ENCODE measurements at places on chromosomes 16 and 17. TPM values are rescaled to one million over a fixed set of nuclear protein-coding genes. Genes with fewer than 3 reads are reported as not detected.

DNA sequence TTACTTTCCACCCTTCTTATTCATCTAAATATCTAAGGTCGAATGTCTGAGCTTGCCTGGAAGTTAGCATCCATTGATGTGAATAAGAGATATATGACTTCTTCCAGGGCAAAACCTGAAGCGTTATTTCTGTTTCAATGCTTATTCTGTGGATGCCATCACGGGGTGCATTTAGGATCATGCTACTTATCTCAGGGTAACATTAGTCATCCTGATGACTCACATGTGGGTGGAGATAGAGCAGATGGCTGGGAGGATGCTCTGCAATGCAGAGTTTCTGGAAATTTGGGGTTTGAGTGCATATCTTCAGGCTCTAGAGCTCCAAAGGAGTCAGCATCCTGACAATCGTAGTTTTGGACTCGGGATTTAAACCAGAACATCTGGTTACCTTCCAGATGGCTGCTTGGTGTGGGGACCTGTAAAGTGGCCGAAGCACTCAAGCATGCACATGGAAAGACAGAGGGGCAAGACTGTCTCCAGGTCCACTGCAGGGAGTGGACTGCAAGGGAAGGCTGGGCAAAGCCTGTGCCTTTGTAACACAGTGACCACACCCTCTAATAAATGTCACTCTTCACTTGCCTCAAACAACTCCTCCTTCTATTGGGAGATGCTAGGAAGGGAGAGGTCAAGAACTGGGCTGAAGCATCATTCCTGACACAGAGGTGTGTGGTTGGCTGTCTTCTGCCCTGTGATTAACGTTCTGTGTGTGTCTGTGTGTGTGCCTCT is 175.2 kb upstream of the SALL1 start:
- H3K27ac ChIP-seq = peak overlapping the region; percentile 63
- H3K27me3 ChIP-seq = no peaks in the 10 kb centered on the region
- peaks cover 10% of the 10 kb centered on the region for H3K4me1 ChIP-seq
- H3K36me3 ChIP-seq = no peaks in the 10 kb centered on the region
- no peak for DNase-seq

- H3K27me3 ChIP-seq = no peaks in the 10 kb centered on the region
- no peak overlapping the region for H3K27ac ChIP-seq
- H3K4me1 ChIP-seq = no peaks in the 10 kb centered on the region
- peaks cover 14% of the 10 kb centered on the region for H3K36me3 ChIP-seq
- DNase-seq = no peak
Measured at GRCh38 chr16:48284772-48285409, 37.6 kb upstream of the ABCC11 start.

DNA sequence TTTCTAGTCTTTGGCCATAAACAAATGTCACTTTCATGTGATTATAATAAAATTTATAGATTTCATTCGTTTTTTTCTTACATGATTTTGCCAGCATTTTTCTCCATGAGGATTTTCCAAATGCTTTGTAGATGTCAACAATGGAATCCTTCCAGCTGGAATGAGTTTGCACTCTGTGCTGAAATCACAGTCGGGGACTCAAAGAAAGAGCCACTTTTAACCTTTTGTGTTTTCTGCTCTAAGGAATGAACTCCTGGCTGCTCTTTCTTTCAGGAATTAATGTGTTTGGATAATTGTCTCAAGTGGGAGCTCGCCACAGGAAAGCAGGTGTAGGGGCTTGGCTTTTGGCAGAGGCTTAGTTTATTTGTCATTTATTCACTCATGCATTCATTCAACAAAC is 372.3 kb upstream of the SALL1 start:
- DNase-seq = no peak
- peaks cover 7% of the 10 kb centered on the region for H3K4me1 ChIP-seq
- H3K4me3 ChIP-seq = no peak overlapping the region
- H3K27ac ChIP-seq = no peak overlapping the region
- no peaks in the 10 kb centered on the region for H3K36me3 ChIP-seq

Gene DNAH2
- total RNA-seq = 0.49 TPM

GRCh38 chr16:18827890-18828289 is 26.5 kb upstream of the ARL6IP1 start:
- no peak for DNase-seq
- no peak overlapping the region for H3K4me3 ChIP-seq
- no peaks in the 10 kb centered on the region for H3K4me1 ChIP-seq
- no peak overlapping the region for H3K27ac ChIP-seq

Gene WNT9B
- total RNA-seq = not detected

DNA sequence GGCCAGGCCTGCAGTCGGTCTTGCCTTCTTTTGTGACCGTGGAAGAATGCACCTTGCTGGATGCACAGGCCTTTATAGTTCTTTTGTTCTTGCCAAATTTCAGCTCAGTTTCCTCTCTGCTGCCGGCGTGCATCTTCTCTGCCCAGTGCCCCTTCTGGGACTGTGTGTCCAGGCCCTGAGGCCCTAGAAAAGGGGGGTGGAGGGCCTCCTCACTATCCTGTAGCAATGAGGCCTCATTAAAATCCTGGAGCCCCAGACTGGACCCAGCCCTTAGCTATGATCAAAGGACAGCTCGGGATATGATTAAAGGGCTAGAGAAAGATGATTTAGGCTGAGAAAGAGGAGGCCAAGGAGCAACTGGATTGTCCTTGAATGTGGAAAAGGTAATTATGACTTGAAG is 229.8 kb downstream of the SEC14L1 start:
- H3K27ac ChIP-seq = peak overlapping the region; percentile 95
- H3K4me3 ChIP-seq = no peak overlapping the region
- H3K27me3 ChIP-seq = no peaks in the 10 kb centered on the region

GRCh38 chr17:38507921-38508569 is 79.8 kb downstream of the ARHGAP23 start:
- no peak overlapping the region for H3K4me3 ChIP-seq
- H3K27ac ChIP-seq = no peak overlapping the region
- no peak for DNase-seq
- peaks cover 19% of the 10 kb centered on the region for H3K4me1 ChIP-seq
- H3K27me3 ChIP-seq = no peaks in the 10 kb centered on the region

GRCh38 chr17:18994631-18995030 is 9.9 kb downstream of the FAM83G start:
- H3K27me3 ChIP-seq = no peaks in the 10 kb centered on the region
- no peak overlapping the region for H3K4me3 ChIP-seq
- peaks cover 66% of the 10 kb centered on the region for H3K4me1 ChIP-seq
- no peak for DNase-seq

- no peak overlapping the region for H3K4me3 ChIP-seq
- H3K4me1 ChIP-seq = no peaks in the 10 kb centered on the region
- H3K36me3 ChIP-seq = peaks cover 8% of the 10 kb centered on the region
- no peaks in the 10 kb centered on the region for H3K27me3 ChIP-seq
Measured at GRCh38 chr17:28688481-28688880, 23.2 kb downstream of the PROCA1 start.

DNA sequence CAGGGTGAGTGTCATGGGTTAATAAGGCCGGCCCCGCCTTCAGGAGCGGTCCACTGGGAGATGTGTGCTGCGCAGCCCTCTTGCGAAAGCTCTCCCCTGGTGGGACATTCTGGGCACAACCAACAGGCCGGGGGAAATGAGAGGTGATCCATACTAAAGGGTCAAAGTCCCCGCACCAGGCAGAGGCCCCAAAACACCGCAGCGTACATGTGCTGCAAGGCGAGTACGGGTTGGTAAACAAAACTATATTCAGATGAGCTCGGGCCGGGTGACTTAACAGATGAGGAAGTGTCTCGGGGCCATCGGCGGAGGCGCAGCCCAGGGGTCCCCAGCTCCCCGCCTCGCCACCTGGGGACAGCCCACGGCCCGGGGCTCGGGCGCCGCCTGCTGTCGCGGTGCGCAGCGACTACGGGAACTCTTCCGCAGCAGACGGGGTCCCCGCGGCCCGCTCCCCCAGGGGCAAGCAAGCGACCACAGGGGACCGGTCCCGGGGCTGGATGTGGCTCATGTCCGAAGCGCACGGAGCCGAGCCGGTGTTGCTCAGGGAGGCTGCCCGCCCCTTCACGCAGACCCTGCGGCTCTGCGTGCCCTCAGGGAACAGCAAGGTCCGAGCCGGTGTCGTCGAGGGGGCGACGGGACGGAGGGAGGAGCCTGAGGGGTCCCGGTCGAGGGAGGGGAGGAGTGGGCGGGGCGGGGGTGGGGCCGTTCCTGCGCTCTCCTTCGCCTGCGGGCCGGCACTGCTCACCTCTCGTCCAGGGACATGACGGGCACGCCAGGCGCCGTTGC is at the start of gene RAB37:
TSS of gene RAB37 (plus strand) at position 744 of the 786 bp plus-strand sequence. CDS start at position 761, 17 bp downstream.
- H3K4me3 ChIP-seq = peak within 1 kb of the TSS; percentile 38
- DNase-seq = no peak
- peaks cover 28% of the 10 kb centered on the region for H3K4me1 ChIP-seq

- H3K27ac ChIP-seq = no peak overlapping the region
- no peak for DNase-seq
- H3K4me1 ChIP-seq = peaks cover 31% of the 10 kb centered on the region
Measured at GRCh38 chr16:53152329-53152728, 97.5 kb downstream of the CHD9 start.

DNA sequence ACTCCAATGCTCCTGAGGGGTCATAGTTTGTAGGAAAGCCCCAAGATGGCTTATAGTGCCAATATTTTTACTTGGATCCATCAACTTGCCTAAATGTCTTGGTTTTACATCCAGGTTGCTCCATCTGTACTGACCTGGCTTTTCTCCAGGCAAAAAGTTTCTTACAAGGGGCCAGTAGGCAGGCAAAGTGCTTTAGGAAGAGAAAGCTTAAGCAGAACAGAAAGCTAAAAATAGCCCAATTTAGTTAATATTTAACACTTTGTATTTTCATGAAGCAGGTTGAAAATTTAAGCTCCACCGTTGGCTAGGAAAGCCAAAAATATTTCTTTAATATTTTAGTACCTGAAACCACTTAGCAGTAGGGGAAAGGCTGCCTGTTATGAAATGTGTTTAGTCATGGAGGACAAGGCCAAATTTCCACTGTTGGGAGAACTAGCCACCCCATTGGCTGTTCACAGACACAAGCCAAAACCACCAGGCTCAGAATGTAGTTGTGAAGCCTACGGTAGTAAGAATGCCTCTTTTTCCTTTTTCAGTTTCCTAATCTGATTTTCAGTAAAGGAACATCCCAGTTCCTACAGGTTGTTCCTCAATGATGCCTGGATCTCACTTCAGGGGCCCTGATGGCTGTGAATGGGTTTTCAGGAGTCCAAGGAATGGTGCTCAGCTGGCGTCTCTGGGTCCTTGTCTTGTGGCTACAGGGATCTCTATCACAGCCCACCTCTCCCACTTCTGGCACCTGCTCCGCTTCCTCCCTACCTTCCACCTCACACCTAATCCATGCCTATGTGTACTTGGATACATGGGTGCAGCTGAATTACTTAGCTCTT is 324.8 kb downstream of the PMP22 start:
- H3K27ac ChIP-seq = no peak overlapping the region
- H3K27me3 ChIP-seq = no peaks in the 10 kb centered on the region
- no peak overlapping the region for H3K4me3 ChIP-seq
- H3K36me3 ChIP-seq = no peaks in the 10 kb centered on the region
- no peak for DNase-seq

Gene PLEKHH3
- 44.9 TPM for total RNA-seq

Gene PRSS27
- total RNA-seq = 61.6 TPM

DNA sequence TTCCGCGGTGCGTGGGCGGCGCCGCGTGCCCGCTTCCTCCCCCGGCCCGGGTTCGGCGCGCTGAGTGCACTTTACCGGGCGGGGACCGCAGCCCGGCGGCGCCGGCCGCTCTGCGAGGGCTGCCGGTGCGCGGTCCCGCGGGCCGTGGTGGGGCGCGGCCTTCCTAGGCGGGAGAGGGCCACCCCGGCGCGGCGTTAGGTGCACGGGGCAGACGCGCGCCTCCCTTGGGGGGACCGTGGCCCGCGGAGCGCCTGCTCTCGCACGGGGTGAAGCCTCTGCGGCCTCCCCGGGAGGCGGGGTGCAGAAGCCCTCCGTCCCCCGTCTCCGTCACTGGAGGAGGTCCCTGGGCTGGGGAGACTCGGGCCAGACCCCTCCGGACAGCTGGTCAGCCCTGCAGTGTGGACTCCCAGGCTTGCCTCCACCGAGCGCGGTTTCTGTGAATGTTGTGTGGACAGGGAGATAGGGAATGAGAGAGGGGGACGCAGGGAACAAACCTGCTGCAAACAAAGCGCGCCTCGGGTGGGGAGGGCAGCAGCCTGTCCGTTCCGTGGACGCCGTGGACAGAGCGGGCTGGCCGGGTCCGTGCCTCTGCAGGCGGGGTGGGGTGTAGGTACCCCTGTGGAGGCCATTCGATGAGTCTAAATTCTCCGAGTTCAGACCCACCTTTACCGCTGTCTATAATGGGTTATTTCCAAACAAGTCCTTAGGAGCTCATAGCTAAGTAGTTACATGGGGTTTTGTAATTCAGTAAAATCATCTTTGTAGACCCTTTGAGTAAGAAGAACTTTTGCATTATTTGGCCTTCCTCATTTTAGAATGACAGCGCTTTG is 721 bp downstream of the TBCD start:
- peak overlapping the region; percentile 79 for H3K27ac ChIP-seq
- peak overlapping the region; percentile 82 for H3K4me3 ChIP-seq
- H3K4me1 ChIP-seq = peaks cover 22% of the 10 kb centered on the region
- H3K27me3 ChIP-seq = no peaks in the 10 kb centered on the region

Gene KRTAP1-1
- not detected for total RNA-seq

Gene ZG16B
- total RNA-seq = 11.3 TPM

Gene WSB1
- total RNA-seq = 158 TPM

Gene PERCC1
- not detected for total RNA-seq

GRCh38 chr17:62847426-62847825 is 39.3 kb upstream of the MARCHF10 start:
- no peaks in the 10 kb centered on the region for H3K4me1 ChIP-seq
- no peaks in the 10 kb centered on the region for H3K36me3 ChIP-seq
- H3K4me3 ChIP-seq = no peak overlapping the region
- H3K27ac ChIP-seq = no peak overlapping the region

- no peak for DNase-seq
- H3K27me3 ChIP-seq = no peaks in the 10 kb centered on the region
- no peaks in the 10 kb centered on the region for H3K36me3 ChIP-seq
- no peaks in the 10 kb centered on the region for H3K4me1 ChIP-seq
- H3K4me3 ChIP-seq = no peak overlapping the region
- no peak overlapping the region for H3K27ac ChIP-seq
Measured at GRCh38 chr16:62967163-62967562, 930.9 kb upstream of the CDH8 start.

DNA sequence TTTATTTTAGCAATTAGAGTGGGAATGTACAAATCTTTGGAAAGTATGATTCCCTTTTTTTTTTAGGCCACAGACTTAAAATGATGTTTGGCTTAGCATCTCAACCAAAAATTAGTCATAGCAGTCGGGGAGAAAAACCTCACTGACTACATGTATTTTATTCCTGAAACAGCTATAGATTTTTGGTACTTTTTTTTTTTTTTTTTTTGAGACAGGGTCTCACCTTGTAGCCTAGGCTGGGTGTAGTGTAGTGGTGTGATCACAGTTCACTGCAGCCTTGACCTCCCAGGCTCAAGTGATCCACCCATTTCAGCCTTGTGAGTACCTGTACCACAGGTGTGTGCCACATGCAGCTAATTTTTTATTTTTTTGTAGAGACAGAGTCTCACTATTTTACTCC is 23.4 kb downstream of the RNFT1 start:
- no peaks in the 10 kb centered on the region for H3K27me3 ChIP-seq
- DNase-seq = no peak
- no peaks in the 10 kb centered on the region for H3K4me1 ChIP-seq
- H3K4me3 ChIP-seq = no peak overlapping the region

Data from vagina (tissue), 2 donors.